Occipital lobe (tissue), 3 donors: ENCODE measurements at places on chromosomes 7 and 10. TPM values are rescaled to one million over a fixed set of nuclear protein-coding genes. Genes with fewer than 3 reads are reported as not detected.

The ASB15 gene
- total RNA-seq: not detected

The HACD1 gene
- 18.7 TPM for total RNA-seq

The CPEB3 gene
- 22.0 TPM for total RNA-seq

The HABP2 gene
- total RNA-seq: 0.31 TPM

The LRRC4 gene
- total RNA-seq: 18.4 TPM

The LRMDA gene
- 0.62 TPM for total RNA-seq

The PLPP4 gene
- 20.4 TPM for total RNA-seq

The TMEM270 gene
- total RNA-seq: not detected

The PGAM2 gene
- 5.9 TPM for total RNA-seq

The TMEM184A gene
- total RNA-seq: not detected

The ADRB1 gene
- 3.3 TPM for total RNA-seq

The IPMK gene
- total RNA-seq: 40.4 TPM

The NPFFR1 gene
- total RNA-seq: 0.31 TPM

The FAM25C gene
- not detected for total RNA-seq

The FRAT1 gene
- 5.6 TPM for total RNA-seq

The HOXA7 gene
- total RNA-seq: not detected

The VWDE gene
- total RNA-seq: 1.4 TPM

The FFAR4 gene
- total RNA-seq: not detected

The FKBP9 gene
- total RNA-seq: 29.0 TPM

The ADAM22 gene
- 90.6 TPM for total RNA-seq

The SPDYE2 gene
- total RNA-seq: not detected

The SLC39A12 gene
- 2.2 TPM for total RNA-seq

The ANKRD30A gene
- not detected for total RNA-seq

The ACTR3C gene
- total RNA-seq: 7.3 TPM

The WDR37 gene
- 37.9 TPM for total RNA-seq

The WNT2 gene
- total RNA-seq: 0.16 TPM

The MLXIPL gene
- total RNA-seq: not detected

The CASP7 gene
- 3.9 TPM for total RNA-seq

The OPN4 gene
- not detected for total RNA-seq

The PAX4 gene
- total RNA-seq: not detected

The ECD gene
- total RNA-seq: 28.7 TPM

The CPVL gene
- 69.9 TPM for total RNA-seq

The IFIT1B gene
- 2.0 TPM for total RNA-seq

The ZNRF2 gene
- total RNA-seq: 76.6 TPM

The MMD2 gene
- total RNA-seq: 0.94 TPM

The YAE1 gene
- total RNA-seq: 51.9 TPM

The CALY gene
- total RNA-seq: 4.7 TPM

The LMOD2 gene
- not detected for total RNA-seq

The PKD2L1 gene
- total RNA-seq: 0.62 TPM

The CNPY1 gene
- 0.16 TPM for total RNA-seq

The HPS1 gene
- total RNA-seq: 11.1 TPM

The RBP4 gene
- 1.4 TPM for total RNA-seq

The RADIL gene
- 2.3 TPM for total RNA-seq

The CDHR1 gene
- 1.2 TPM for total RNA-seq

The RHOBTB1 gene
- 40.6 TPM for total RNA-seq

The SEMA4G gene
- total RNA-seq: 8.0 TPM

The ANKMY2 gene
- 78.0 TPM for total RNA-seq

The LIPJ gene
- total RNA-seq: 3.4 TPM

The RSPH10B gene
- 1.6 TPM for total RNA-seq

The GPR85 gene
- total RNA-seq: 272 TPM

The FXYD4 gene
- total RNA-seq: not detected

The TBC1D12 gene
- 64.7 TPM for total RNA-seq

The SPDYE2B gene
- not detected for total RNA-seq

The SFRP4 gene
- total RNA-seq: 1.1 TPM

The MUC12 gene
- not detected for total RNA-seq

The ZCWPW1 gene
- total RNA-seq: 4.2 TPM

The KIAA1549 gene
- 28.4 TPM for total RNA-seq

The GUSB gene
- total RNA-seq: 21.2 TPM
